AG08395 (cell line): ENCODE measurements at places on chromosomes 1 and 21.

DNA sequence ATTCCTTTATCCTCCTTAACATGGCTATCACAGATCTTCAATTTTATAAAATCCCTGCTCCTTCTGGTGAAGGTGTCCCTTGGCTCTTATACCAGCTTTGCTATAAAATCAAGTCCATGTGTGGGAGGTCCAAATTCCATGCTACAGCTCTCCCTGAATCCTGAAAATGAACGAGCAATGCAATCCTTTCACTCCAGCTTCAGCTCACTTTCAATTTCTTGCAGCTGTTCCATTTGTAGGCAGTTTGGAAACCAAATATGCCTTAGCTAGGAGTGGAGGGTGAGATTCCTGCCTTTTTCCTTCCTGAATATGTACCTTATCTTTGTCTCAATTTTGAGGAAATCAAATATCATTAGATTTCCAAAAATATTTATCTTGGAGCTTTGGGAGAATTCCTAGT lies 402.6 kb downstream of the TTLL7 start:
- DNase-seq, result no peak

DNA sequence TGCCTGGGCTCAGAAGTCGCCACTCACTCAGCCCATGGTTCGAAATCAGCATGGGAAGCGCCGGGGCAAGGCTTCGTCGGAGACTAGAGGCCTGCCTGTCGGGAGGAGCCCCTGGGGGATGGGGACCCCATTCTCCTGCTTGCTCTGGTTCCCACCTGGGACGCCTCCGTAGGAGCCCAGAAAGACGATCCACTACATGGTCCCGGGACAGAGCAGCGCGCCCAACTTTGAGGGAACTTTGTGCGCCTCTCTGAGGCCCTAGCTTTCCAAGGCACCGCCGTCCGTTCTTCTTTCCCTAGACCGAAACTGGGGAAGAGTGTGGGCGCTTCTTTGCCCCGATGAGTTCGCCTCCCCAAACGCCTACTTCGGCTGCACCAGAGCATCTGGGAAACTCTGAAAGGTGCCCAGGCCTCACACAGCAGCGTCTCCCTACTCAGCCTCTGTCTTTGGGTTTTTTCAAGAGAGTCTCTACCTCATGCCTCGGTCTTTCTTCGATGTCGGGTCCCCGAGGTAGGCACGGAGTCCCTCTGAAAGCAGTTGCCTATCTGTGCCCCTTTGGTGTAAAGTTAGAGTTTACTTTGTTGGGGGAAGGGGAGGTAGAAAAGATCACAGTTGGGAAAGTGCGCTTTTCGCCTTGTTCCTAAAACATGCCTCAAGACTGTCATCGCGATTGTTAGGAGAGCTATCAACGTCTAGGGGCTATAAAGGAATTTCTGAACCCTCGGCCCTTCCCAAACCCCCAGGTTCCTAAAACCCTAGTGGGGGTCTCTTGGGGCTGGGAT lies 14.0 kb downstream of the NR5A2 start:
- no peak for DNase-seq

GRCh38 chr1:227942716-227943261 lies 4.9 kb downstream of the WNT9A start:
- no peak for DNase-seq

- DNase-seq, result no peak
Observed at GRCh38 chr1:44988531-44989156, 2.2 kb upstream of the EIF2B3 start.

DNA sequence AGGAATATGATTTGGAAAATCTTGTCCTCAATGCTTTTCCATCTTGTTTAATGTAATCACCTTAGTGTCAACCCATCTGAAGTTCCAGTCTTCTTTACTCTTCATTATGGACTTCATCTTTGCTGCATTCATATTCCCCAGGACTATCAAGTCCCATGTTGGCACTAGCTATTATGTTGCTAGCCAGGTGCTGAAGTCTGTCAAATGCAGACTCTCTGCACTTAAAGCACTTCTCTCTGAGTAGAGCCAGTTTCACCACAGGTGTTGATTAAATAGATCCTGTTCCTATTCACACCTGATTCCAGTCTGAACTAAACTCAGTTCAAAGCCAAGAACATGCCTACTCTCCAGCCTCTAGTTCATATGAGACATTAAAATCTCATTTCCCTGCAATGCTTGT lies 75.0 kb upstream of the PKN2 start:
- DNase-seq, result no peak

DNA sequence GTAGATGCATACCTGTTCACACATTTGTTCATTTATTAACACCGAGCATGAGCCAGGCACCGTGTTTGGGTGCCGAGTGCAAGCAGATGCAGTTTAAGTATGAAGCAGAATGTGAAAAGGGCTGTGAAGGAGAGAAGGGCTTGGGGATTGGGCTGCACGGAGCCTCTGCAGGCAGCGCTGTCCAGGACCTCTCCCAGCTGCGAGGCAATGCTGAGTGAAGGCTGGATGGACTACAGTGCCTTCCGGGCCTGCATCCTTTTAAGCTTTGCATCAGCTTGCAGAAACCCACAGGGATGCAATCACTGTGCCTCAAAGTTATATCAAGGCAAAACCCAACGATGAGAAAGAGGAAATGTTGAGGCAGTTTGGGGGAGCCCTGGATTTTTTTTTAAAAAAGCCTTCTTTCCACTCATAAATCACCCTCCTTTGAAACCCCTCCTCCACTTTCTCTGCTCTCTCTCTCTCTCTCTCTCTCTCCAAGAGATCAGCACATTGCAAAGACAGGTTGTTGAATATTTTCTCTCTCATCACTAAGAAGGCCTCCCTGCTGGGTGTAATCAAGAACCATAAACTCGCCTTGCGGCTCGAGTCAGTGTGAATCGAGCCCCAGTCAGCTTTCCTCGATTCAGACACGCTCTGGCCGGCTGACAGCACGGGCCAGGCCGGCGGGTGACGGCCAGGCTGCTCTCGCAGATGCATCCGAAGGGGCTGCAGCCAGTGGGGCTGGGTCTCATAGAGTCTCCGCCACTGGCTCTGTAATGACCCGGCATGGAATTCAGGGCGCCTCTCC lies 89.2 kb upstream of the POU3F1 start:
- no peak for DNase-seq
